Suppressor macrophage (primary cell): ENCODE measurements at places on chromosomes 3 and 15.
A peak's percentile ranks its signal among the peaks of the same experiment; 100 is the strongest.

GRCh38 chr3:150073513-150073912, 102.8 kb upstream of the PFN2 start:
- no peak for DNase-seq

GRCh38 chr3:179402963-179403362, 48.3 kb downstream of the GNB4 start:
- peak; percentile 33 for DNase-seq

- no peak for DNase-seq
Measured at GRCh38 chr15:49621887-49622286, 1.0 kb downstream of the DTWD1 start.

DNA sequence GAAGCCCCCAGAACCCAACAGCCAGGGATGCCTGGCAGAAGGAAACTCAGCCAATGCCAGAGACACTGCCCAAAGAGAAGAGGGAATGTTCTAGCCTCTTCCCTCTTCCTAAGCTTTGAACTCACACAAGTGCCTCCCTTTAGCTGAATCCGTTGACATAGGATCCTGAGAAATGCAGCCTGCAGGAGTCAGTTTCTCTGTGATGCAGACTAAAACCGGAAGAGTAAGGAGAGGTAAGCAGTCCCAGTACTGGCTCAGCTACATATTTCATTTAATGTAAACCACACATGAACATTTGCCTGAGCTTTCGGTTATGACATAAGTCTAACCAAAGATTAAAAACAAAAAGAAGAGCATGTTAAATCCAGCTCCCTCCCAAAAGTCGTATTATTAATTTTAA, 768.7 kb downstream of the TBL1XR1 start:
- DNase-seq: no peak

DNA sequence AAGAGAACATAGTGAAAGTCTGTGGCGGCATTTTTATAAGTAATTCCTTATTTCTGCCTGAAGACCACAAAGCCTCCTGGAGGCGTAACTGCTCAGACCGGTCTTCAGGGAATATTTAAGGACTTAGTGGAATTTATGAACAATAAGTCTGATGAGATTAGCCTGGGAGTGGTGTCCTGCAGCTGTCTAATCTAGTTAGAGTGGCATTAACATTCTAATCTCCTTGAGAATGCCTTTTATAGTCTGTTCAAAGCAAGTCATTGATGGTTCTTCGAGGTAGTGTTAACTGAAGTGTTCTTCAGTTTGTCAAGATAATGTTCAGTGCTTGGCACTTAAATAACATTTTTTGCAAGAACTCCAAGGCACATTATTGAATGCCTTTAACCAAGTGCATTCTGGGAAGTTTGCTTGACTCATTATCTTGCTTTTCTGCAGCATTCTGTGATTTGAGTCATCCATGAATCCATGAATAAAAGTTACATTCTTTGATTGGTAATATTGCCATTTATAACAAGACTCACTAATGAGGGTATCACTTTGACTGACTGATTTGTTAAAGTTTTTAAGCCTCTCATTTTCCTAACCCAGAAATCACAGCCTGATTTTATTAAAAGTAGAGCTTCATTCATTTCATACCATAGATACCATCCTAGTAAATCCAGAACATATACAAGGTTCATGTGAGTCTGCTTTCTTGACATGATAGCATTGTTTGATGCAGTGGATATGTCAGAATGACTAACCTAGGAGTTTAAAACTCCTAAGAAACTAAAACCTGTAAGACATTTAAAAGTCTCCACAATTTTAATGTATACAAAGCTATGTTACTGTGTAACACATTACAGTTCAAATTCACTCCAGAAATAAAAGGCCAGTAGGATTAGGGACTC, 12.5 kb downstream of the RBM5 start:
- no peak for DNase-seq
